ENCODE measurements at places on chromosomes 2 and 18.

- DNase-seq: no peak
These were observed 53.4 kb downstream of the TPGS2 start for GRCh38 chr18:36775396-36775795.

DNA sequence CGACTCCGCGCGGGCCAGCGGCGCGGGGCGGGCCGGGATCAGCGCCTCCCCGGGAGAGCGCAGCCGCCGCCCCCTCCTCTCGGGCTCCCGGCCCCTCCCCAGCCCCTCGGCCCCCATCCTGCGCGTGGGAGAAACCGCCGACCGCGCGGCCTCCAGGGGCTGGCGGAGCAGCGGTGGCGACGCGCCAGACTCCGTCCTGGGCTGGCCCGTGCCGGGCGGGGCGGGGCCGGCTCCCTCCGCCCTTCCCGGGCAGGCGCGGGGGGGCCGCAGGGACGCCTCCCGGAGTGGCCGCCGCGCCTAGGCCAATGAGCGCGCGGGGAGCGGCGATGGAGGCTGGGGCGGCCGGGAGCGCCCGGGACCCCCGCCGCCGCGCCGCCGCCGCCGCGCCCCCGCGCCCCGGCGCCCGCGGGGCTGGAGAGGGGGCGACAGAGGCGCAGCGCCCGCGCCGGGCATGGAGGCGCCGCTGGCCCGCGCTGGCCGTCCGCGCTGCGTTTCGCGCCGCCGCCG lies 49.1 kb downstream of the KCNIP3 start:
- no peak for DNase-seq

- DNase-seq: no peak
These were observed 298.5 kb downstream of the PIEZO2 start for GRCh38 chr18:10850840-10851239.

GRCh38 chr2:18940184-18940583 lies 350.8 kb upstream of the NT5C1B start:
- DNase-seq: no peak

GRCh38 chr2:130349174-130349573 lies 6.5 kb downstream of the IMP4 start:
- no peak for DNase-seq

GRCh38 chr18:74778191-74778847 lies 180.6 kb downstream of the ZNF407 start:
- DNase-seq: no peak

DNA sequence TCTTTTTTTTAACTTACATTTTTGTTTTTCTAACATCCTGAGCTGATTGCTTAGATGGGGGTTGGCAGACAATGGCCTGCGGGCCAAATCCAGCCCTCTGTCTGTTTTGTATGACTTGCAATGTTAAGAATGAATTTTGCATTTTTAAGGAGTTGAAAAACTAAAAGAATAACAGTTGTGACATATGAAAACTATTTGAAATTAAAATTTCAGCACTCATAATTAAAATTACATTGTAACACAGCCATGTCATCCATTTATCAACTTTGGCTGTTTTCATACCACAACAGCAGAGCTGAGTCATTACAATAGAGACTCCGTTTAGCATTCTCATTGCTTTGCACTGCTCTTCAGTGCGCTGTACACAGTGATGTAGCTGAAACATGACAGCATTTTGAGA lies 94.1 kb upstream of the MC4R start:
- DNase-seq: no peak

- DNase-seq: no peak
These were observed 596.9 kb downstream of the DCC start for GRCh38 chr18:52936931-52937330.

DNA sequence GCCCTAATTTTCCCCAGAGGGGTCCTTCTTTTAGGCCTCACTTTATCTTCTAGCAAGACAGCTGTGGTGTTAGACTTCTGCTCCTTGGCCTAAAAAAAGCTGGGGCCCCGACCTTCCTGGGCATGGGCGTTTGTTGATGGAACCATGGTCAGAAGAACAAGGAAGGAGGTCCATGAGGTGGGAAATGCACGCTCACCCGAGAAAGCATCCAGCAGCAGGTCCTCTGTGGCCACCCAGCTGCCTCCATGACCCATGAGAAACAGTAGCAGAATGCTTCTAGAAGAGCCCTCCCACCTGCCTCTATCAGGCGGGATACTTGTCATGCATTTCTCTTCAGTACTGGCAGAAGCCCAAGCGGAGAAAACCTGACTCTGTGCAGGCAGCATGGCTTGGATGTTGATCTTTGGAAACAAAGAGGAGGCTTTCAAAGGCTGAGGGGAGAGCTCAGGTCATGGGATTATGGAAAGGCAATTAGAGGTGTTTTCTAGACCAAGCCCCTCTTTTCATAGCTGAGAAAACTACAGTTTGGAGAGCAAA lies 249.1 kb downstream of the FAM210A start:
- no peak for DNase-seq

- DNase-seq: no peak
These were observed 151.0 kb downstream of the TMEM17 start for GRCh38 chr2:62354771-62355561.

DNA sequence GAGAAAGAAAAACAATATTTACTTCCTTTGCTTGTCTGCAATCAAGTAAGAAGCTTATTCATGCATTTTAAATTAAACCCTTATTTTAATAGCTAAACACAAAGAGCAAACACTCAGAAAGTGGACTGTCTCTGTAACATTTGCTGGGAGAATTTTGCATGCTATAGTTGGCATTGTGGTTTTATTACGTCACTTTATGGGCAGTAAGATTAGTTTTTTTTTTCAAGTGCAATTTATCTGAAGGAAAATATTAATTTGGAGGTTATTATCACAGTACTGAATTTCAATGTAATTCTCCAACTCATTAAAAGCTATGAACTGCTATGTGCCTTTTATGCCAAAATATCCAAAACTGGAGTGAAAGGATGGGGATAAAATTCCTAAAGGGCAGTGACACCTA lies 103.3 kb downstream of the TMEFF2 start:
- DNase-seq: no peak

- DNase-seq: no peak
These were observed 102.1 kb downstream of the MEIS1 start for GRCh38 chr2:66536997-66537396.

DNA sequence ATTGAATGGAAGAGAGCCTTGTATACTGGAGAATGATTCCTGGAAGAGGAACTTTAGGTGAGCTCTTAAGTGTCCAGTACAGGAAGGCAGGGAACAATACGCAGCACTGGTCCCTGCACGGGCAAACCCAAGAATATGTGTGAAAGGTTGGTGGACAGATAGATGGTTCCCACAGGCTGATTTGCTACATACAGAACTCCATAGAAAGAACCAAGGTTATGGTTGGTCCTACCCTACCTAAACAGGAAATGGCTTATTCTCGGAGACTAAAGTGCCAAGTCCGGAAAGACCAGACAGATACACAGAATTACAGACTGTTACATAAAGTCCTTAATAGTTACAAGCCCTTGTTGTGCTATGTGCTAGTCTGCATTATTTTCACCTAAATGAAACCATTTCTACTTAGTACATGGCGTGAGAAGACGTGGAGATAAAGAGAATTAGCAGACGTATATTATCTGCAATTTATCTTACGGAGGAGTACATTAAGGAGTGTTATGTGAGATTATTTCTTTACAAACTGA lies 1.2 kb downstream of the REV1 start:
- no peak for DNase-seq

DNA sequence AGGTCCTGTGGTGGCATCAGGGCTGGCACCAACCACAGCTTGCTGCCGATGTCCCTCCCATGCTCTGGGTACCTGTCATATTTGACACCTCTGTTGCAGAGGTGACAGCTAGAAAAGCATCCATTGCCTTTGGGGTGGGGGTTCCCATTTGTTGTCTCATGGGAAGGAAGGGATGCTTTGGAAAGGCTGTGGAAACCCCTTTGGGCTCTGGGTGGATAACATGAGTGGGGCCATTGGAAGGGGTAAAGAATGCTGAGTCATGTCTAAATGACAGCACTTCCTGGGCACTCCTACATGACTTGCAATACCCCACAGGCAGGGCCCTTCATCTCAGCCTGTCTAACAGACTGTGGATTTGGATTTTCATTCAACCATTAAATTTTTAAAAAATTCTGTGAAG lies 27.8 kb downstream of the CTIF start:
- DNase-seq: no peak

- DNase-seq: no peak
These were observed 208.6 kb downstream of the RBM43 start for GRCh38 chr2:151052850-151053660.

DNA sequence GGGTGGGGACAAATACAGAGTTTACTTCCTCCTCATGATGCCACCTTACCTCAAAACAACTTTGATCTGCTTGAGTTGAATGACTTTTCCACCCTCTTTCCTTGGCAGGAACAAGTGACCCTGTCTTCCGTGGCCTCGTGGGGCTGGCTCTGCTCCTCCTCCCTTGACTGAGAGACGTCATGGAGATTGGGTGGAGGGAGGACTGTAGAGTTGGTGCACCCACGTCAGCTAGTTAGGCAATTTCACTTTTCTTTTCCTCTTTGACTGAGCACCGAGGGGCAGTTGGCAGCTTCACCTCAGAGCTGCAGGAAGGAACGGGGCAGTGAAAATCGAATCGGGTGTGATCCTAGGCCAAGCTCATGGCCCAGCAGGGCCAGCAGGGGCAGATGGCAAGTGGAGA lies at the start of gene SP140:
SP140 (plus strand) TSS at position 251 of the 400 bp plus-strand sequence; CDS start at position 360, 109 bp downstream.
- DNase-seq: peak; percentile 94

- no peak for DNase-seq
These were observed 74.4 kb downstream of the RTN4 start for GRCh38 chr2:54975598-54976492.

GRCh38 chr2:152016181-152017120 lies 82.4 kb downstream of the CACNB4 start:
- no peak for DNase-seq

- DNase-seq: no peak
These were observed 106.4 kb upstream of the NCKAP5 start for GRCh38 chr2:133674433-133675331.

DNA sequence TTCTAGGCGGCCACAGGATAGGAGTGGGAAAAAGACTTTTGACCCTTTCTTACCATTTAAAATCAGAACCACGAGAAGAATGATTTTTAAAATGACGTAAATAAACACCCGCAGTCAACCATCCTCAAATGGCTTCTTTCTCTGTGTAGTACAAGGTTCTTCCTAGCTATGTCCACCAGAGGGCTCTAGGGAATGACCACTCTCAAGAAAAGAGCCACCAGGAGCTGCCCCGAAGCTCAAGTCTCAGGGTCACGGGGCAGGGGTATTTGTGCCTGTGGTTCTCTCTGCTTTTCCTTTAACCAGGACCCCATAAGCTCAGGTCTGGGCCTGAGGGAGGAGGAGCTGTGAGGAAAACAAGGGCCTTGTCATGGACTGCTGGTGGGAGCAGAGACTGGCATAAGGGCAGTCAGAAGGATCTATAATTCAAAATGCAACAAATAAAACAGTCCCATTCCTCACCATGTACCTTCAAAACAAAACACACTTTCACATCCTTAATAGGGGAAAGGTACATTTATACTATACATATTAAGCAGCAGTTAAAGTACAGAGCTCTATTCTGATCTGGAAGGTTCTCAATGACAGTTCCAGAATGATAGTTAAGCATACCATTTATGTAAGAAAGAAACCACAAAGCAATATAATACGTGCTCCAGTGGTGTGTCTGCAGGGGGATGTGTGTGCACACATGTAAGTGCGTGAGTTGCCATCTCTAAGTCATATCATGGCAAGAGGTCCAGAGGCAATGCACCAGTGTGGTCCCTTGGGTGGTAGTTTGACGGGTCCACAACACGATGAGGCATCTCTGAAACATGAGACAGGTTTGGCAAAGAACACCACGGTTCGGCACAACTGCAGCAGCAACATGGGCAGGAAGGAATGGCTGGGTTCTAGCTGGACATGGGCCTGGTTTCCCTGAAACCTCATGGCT lies 18.6 kb downstream of the LYPD1 start:
- DNase-seq: no peak

- DNase-seq: no peak
These were observed 94.6 kb upstream of the ANKRD30BL start for GRCh38 chr2:132256251-132256902.

- DNase-seq: no peak
These were observed 134.0 kb downstream of the FTCDNL1 start for GRCh38 chr2:199716807-199717586.

- no peak for DNase-seq
These were observed 1579.4 kb upstream of the TMEFF2 start for GRCh38 chr2:193774166-193774565.

DNA sequence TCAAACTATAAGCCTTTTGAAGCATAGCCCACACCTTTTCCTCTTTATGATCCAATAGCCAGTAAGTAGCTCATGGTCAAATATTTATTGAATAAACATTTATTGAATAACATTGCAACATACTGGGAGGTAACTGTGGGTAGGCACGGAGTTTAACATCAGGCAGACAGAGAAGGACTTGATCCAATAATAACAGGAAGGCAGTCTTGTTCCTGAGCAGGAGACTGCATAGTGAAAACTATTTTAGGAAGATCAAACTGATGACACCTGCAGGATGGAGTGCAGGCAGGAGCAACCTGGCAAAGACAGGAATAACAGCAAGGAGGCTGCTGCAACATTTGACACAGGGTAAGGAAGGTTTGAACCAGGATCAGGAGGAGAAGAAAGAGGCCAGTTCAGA lies 3.1 kb upstream of the DCTN1 start:
- no peak for DNase-seq

DNA sequence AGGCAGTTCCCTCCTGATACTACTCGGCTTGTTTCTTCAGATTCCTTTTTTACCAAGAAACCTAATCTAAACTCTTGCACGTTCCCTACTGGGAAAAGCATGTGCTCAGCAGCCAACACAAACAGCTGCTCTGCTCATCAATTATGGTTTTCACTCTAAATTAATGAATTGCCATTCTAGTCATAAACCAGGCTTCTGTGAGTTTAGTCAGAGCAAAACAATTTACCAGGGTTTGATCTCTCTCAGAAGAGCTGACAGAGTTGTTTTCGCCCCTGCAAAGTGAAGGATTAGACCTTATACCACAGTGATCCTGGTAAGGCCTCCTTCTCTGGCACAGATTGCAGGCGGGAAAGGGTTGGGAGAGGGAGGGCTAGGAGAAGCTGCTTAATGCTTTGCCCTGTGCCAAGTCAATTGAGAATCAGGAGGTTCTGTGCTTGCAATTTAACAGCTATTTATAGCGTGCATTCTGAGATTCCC lies 57.2 kb downstream of the REEP1 start:
- DNase-seq: no peak

GRCh38 chr2:12982149-12982584 lies 265.4 kb downstream of the TRIB2 start:
- no peak for DNase-seq

GRCh38 chr2:190835303-190835930 lies 45.2 kb upstream of the GLS start:
- no peak for DNase-seq
